ENCODE measurements at places on chromosomes 6 and 20.

DNA sequence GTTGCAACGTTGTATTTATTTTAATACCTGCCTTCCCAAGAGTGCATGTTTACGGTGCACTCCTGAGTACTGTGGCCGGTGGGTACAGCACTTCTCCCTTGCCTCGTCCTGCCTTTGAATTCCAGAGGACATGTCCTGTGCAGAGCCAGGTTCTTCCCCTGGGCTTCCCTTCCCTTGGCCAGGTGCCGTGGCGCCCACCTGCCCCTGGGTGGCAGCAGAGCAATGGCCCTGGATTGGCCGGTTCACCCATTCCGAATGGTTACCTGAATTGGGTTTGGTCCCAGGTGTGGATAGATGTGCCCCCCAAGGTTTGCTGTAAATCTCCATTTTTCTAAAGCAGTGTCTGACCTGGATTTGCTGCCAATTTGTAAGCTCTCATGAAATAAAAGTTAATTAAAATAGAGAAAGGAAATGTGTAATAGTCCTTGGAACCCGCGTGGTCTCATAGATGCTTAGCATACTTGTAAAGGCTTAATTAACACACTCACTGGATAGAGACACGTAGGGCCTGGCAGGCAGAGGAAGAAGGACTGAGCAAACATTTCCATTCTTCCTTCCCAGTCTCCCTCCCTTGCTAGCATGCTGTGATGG is 40.6 kb downstream of the DTD1 start:
- DNase-seq, result no peak

DNA sequence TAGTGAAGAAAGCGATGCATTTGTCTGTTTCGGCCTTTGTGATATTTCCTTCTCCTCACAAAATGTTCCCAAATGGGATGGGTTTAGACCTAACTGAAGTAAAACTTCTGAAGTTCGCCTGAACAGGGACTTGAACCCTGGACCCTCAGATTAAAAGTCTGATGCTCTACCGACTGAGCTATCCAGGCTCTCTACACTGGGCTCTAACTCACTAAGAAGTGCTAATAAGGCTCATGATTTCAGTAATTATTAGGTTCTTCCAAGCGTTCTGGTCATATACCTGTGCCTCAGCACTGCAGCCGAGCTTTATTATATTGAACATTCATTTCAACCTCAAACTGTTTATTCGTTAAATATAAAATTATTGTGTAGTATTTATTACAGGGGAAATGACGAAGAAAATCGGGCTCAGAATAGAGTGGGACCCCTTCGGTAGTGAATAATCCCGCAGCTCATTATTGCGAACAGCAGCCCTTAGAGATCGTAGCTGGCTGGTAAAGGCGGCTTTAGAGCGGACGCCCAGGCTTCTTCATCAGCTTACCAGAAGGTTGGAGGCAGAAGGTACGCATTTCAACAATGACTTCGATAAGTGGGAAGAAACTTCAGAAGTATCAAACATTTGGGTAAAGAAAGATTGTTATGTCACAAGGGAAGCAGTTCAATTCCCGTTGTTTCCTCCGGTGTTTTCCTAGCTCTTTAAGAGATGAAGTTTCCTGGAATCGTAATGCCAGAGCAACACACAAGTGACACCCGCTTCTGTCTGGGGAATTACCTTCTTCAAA is 119.0 kb upstream of the ZNF184 start:
- no peak for DNase-seq

DNA sequence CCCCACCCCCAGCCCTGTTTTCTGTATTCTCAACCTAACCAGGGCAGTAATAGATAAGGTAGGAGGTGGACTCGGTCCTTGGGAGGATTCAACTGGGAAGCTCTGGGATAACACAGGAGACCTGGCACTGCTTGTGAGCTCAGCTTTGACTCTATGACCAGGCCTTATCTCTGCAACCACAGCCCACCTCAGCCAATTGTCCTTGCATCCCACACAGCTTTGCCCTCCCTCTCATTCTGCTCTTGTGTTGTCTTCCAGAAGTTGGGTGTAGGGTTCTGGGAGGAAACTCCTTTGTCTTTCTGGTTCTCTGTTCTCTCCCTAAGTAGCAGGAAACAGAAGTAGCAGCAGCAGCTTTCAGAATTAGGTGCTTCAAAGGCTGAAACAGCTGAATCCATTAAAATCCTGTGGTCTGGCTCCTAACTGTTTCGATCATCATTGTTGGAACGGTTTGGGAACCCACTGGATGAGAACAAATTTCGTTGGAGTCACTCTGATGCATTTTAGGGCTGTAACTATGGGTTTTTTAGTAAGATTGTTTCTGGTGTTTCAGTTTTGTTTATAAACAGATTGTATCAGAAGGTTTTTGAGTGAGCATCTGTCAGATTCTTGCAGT is 32.4 kb upstream of the SNX9 start:
- DNase-seq, result no peak

GRCh38 chr6:98871057-98871456 is 36.7 kb downstream of the POU3F2 start:
- no peak for DNase-seq

DNA sequence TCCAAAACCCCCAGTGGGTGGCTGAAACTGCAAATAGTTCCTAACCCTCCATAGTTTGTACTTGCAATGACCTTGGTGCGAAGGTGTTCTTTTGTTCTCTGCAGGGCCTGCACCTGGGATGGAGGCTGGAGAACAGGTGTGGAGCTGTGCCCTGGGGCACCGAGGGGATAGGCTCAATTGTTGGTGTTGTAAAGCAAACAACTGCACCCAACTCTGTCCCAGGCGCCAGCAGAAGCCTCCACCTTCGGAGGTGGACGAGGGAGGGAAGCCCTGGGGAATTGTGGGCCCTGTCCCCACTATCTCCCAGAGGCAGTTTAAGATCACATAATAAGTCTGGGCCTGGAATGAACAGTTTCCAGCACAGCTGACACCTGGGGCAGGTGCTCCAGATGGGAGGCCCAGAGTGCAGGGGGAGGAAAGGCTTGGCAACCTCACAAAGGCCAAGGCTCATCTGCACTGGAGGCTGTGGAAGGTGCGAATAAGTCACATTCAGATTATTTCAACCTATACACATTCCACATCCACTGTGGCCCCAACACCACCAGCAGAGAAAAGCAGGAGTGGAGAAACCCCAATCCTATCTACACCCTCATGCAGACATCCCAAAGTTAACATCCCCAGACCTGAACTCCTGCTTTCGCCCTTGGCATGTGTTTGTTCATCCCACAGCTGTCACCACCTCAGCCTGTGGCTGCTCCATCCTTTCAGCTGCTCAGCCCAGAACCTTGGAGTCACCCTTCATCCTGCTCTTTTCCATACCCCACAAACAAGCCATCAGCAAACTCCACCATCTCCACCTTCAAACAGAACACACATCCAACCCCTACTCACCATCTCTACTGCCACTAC is 12.3 kb upstream of the CBFA2T2 start:
- no peak for DNase-seq

- DNase-seq, result no peak
Measured at GRCh38 chr20:60586269-60587050, 628.2 kb downstream of the CDH26 start.

DNA sequence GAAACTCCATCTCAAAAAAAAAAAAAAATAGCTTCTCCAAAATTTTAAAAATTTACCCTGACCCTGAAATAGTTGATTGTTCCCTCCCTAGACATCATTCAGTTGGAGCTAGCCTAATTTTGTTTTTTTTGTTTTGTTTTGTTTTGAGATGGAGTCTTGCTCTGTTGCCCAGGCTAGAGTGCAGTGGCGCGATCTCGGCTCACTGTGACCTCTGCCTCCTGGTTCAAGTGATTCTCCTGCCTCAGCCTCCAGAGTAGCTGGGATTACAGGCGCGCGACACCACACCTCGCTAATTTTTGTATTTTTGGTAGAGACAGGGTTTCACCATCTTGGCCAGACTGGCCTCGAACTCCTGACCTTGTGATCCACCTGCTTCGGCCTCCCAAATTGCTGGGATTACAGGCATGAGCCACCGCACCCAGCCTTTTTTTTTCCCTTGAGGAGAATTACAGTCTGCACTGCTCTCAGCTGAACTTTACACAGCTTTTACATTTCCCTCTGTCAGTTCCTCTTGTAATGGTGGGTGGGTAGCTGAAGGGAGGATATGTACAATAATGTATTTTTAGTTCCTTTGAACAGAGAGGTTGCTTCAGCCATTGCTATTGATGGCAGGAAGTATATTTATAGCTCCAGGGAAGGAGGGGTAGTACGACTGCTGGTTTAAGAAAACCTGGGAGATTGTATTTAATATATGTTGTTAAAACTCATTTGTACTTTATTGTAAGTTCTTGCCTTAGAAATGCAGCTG is 27.7 kb downstream of the PTPRA start:
- DNase-seq, result no peak

- no peak for DNase-seq
Measured at GRCh38 chr20:15977026-15977425, 596.2 kb downstream of the KIF16B start.

DNA sequence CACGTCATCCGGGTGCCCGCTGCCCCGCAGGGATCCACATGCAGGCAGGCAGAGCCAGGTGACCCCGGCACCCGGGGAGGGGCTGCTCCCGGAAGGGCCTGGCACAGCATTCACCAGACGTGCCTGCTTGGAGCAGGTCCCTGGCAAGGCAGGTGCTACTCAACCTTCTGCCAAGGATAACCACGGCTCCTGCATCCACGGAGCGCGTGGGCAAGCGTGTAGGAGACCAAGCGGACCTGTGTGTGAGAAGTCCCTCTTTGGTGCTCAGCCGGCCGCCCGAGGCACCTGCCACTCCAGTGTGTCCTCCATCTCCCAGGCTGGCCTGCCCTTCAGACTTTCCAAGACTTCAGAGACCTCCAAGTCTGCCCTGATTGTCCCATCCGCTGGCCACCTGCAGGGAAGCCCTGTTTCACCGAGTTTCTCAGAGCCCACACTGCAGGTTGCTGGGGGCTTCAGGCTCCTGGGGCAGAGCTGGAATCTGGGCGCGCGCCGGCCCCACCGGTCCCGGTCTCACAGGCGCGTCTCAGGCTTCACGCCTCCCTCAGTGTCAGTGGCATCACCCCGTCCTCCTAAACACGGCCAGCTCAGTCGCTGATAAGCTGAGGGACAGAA is 124.3 kb downstream of the DLL1 start:
- DNase-seq, result no peak

DNA sequence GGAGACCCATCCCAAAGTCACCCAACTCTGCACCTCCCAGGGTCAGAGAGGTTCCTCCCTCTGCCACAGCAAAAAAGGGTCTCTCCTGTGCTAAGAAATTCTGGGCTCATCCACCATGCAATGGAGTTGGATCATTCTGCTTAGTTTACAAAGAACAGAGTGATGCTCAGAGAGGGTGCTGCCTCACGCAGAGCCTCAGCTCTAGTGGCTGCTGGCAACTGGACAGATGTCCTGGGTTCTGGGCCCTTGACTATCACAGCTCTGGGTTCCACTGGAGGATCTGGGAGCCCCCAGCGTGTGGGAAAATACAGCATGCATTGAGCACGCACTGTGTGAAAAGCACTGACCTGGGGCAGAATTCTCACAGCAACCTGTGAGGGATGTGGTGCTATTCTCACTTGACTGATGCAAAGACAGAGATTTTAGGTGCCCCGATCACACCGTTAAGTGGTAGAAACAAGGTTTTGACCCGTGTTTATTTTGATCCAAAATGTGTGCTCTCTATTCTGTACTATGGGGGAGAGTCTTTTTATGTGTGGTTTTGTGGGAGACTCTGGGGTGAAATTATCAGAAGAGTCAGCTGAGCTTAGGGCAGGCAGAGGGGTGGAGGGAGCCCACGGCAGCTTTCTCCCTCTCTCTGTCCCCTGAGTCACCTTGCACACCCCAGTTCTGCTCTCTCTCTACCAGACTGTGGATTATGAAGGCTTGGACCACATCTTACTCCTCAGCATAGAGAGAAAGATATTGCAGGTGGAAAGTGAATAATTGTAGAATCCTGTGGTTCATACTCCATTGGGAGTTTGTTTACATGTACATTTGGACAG is 19.9 kb downstream of the TREML4 start:
- DNase-seq, result no peak

Measured in stimulated activated CD8-positive, alpha-beta memory T cell treated with anti-CD3 and anti-CD28 coated beads, Interleukin-2, amount 100 ng/mL, for 1 hour (primary cell).